ENCODE measurements at places on chromosomes 2 and 18. TPM values are rescaled to one million over a fixed set of nuclear protein-coding genes. Genes with fewer than 3 reads are reported as not detected.

TCF7L1 gene
- total RNA-seq = not detected

ADRA2B gene
- 0.24 TPM for total RNA-seq

UGT1A8 gene
- not detected for total RNA-seq

ANKRD36 gene
- 20.4 TPM for total RNA-seq

POTEC gene
- not detected for total RNA-seq

NLRC4 gene
- 0.07 TPM for total RNA-seq

NFATC1 gene
- 46.7 TPM for total RNA-seq

DNA sequence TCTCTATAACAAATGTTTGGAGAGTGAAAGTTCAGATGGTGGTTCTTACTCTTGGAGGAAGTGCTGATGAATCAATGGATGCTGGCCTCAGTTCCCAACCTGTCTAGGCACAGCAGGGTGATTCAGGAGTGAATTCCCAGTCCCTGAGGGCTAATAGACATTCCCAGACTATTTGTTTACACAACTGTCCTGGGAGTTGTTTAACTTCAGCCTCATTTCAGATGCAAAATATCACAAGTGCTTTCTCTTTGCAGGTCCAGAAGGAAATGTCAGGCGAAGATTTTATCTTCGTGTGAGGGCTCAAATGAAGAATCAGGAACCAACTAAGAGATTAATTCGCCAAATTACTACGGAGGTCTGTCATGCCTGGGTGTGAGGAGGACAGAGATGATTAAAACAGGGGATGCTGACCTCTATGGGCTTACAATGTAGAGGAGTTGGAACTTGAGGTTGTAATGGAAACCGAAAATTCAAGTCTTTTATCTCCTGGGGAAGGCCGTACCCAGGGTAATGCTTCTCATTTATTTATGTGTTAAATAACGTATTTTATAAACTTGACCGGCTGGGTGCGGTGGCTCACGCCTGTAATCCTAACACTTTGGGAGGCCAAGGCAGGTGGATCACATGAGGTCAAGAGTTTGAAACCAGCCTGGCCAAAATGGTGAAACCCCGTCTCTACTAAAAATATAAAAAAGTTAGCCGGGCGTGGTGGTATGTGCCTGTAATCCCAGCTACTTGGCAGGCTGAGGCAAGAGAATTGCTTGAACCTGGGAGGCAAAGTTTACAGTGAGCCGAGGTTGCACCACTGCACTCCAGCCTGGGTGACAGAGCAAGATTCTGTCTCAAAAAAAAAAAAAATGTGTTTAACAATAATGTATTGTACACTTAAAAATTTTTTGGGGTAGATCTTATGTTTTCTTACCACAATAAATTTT is 38.7 kb upstream of the SLC1A4 start:
- no peak for DNase-seq

DNA sequence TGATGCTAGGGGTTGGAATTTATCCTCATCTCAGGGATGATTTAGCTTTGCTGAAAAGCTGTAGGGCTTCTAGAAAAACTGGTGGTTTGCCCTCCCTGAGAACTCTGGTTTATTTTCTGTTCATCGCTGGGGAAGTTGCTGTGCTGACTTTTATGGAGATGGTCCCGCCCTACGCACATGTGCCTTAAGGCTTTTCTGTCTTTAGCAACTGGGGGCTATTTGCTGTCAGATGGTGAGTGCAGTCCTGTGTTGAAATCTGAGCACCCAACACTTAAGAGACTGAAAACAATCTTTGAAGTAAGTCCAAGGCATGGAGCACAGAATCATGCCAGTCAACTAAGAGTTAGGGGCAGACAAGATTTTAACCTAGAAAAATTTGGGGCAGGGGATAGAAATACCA is 2148.4 kb upstream of the CELF4 start:
- no peak for DNase-seq

- no peak for DNase-seq
These were observed 133.5 kb downstream of the SOX11 start for GRCh38 chr2:5825686-5826085.

- DNase-seq = no peak
These were observed 385.8 kb upstream of the TRIB2 start for GRCh38 chr2:12330916-12331315.

- DNase-seq = no peak
These were observed 306.1 kb downstream of the ZEB2 start for GRCh38 chr2:144213797-144214196.

- DNase-seq = no peak
These were observed 404.0 kb downstream of the TMEM182 start for GRCh38 chr2:103165836-103166235.

DNA sequence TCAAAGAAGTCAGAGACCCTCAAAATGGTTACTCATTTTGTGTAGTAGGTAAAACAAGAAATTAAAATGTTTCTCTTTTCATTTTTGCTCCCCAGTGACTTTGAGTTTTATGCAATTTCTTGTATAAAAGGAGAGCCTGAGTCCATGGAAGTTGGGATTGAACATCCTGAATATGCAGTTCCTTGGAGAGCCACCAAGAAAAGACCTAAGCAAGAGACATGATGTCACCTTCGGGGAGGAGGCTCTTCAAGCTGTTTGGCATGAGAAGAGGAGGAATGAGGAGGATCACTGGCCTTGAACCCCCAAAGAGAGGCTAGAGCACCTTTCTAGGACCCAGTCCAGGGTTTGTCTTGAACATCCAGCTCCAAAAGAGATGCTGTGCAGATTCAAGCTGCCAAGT is 83.5 kb upstream of the STPG4 start:
- no peak for DNase-seq

GRCh38 chr2:9419541-9419940 is 3.8 kb downstream of the ITGB1BP1 start:
- no peak for DNase-seq

DNA sequence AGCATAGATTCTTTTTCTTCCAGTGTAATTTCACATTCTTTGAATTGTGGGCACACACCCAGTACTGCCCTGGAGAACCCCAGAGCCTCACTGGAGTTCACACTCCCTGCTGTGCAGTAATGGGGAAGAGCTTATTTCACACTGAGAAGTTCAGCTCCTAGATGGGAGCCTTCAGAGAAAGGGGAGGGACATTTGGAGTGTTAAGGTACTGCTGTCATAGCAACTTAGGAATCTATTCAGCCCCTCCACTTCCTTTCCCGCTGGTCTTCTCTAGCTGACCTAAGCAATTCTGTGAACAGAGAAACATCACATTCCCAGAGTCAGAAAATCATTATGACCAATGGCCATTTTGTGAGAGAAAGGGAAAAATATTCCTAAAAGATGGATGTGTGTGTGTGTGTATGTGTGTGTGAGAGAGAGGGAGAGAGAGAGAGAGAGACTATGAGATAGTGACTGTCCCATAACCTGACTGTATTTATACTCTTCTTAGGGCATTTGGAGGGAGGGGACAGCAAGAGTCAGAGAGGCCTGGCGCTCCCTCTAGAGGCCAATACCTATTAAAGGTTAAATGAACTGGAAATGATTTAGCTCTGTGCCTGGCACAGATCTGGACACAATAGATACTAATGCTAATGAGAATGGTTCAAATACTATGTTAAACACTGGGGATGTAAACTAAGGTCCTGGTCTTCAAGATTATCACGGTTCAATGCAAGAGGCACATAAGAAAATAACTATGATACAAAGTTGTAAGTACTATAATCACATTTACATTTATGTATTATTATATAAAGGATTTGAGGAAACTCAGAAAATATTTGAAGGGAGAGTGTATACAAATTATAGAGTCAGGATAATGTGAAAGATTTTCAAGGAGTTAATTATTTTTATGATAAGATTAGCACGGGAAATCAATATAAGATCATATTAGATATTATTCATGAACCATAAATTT is 41.5 kb upstream of the RPE start:
- peak; percentile 11 for DNase-seq

- no peak for DNase-seq
These were observed 516.7 kb downstream of the LRRTM4 start for GRCh38 chr2:77005522-77005921.

GRCh38 chr2:104254017-104254416 is 599.9 kb upstream of the POU3F3 start:
- no peak for DNase-seq

GRCh38 chr2:199470672-199471442 is 13.1 kb upstream of the SATB2 start:
- no peak for DNase-seq

DNA sequence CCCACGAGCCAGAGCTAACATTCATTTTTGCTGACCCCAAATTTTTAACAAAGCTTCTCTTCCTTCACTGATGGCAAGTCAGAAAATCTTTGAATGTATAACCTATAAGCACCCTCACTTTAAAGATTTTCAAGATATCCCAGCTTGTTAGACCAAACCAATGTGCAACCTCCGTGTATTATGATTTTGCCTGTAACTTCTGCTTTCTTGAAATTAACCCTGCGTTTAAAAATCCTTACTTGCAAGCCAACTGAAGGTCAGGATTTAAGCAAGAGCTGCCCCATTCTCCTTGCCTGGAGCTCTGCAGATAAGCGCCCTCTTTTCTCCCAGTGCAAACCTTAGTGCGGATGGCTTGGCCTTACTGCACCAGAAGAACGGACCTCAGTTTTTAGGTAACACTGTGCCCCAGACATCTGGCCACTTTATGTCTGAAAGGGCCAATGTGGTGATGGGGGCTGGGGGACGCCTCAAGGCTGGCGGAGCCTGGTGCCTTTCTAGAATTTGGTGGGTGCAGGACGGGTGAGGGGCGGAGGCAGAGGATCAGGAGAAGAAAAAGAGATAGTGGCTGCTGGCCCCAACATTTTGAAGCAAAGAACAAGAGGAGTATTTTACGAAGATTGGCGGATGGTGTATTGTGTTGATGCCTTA is 805 bp upstream of the TNFRSF11A start:
- DNase-seq = no peak

GRCh38 chr2:210169516-210170195 is 1.6 kb downstream of the KANSL1L start:
- DNase-seq = no peak

- DNase-seq = no peak
These were observed 658.0 kb upstream of the CDH2 start for GRCh38 chr18:28834889-28835288.

DNA sequence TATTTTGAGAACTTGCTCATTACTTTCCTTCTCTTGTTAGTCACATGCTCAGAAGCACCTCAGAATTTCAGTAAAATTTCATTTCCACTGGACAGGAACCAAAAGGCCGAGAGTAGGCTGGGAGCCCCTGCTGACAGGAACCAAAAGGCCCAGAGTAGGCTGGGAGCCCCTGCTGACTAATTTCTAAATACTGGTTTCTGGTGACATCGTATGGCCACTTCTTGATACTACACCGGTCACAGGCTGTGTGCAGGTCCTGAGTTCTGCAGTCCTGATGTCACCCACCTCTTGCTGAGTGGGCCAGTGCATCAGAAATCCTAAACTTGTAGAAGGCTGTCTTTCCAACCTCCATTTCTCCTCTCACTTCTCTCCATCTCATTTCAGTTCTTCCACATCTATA is 17.7 kb upstream of the EN1 start:
- DNase-seq = no peak

DNA sequence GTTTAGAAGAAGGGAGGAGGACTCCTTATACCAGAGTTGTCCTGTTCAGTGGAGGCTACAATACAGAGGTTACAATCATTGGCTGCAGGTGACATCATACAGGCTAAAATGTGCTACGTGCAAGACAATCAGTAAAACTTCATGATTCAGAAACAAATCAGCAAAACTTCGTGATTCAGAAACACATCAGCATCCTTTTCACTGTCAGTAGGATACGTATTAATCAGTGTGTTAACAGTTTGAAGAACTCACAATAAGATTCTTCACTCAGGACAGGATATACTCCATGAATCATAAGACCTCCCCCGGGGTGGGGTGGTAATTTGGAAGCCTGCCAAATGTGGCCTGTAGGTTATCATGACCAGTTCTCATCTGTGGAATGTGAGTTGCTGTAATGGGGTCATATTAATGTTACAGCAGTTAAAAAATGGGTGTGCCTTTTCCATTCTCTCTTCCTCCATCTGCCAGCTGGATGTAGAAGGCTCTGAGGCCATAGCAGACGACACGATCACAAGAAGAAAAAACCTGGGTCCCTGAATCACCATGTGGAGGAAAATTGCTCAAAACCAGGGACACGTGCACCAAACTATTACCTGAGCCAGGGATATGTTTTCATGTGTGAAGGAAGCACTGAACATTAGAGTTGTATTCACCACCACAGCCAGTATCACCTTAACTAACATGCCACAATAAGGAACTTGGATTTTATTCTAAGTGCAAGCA is 134.8 kb upstream of the CREB1 start:
- DNase-seq = no peak

GRCh38 chr2:85427300-85427835 is 8.9 kb downstream of the SH2D6 start:
- DNase-seq = no peak

DNA sequence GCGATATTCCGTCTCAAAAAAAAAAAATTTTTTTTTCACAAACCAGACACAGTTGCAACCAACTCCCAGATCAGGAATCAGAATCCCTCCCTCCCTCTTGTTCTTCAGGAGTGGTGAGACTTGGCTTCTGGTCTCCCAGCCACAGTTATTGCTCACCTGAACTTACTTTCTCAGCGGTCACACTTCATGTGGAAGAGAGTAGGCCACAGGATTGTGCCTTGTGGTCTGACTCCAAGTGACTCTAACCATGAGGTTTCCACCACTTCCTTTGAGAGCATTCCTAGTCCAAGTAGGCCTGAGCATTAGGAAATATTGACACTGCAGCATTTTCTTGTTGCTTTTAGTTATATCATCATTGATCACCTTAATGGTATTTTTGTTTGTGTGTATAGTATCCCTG is 12.1 kb downstream of the FMNL2 start:
- DNase-seq = no peak

DNA sequence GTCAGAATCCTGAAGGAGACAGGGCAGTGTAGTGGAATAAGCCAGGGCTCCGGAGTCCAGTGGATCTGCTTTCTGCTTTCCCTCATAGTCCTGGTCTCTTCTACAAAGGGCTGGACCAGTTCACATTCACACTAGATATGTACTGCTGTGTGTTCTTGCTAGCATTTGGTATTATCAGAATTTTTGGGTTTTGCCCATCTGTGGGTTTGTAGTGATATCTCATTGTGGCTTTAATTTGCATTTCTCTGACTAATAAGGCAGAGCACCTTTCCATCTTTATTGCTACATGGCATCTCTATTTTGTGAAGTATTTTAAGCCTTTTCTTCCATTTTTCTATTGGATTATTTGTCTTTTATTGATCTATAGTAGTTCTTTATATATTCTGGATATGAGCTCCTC is 114.8 kb downstream of the DIS3L2 start:
- no peak for DNase-seq

- DNase-seq = no peak
These were observed 385.5 kb upstream of the HNRNPA3 start for GRCh38 chr2:176826984-176827668.
